ENCODE measurements at places on chromosomes 3 and 15.
A peak's percentile ranks its signal among the peaks of the same experiment; 100 is the strongest.

DNA sequence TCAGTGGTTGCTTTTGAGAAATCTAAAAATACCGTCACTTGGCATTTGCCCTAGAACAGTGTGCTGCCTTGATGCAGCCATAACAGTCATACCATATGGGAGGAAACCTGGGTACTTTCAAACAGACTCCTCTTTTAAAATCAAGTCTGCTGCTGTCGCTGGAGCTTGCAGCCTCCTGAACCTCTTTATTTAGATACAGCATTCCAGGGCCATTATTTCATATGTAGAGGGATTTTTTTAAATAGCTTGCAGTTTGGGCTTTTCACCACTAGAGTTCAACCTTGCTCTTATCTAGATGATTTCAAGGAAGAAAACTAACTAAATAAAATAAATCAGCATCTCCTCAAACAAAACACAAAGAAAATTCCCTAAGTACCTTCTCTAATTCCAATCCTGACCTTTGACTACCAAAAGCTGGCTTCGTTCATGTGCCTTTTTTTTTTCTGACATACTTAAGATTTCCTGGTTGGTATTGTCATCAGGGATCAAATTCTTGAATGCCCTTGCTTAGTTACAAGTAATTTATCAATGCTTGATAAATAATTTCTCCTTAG lies 111.6 kb downstream of the KBTBD8 start:
- peak; percentile 90 for DNase-seq

DNA sequence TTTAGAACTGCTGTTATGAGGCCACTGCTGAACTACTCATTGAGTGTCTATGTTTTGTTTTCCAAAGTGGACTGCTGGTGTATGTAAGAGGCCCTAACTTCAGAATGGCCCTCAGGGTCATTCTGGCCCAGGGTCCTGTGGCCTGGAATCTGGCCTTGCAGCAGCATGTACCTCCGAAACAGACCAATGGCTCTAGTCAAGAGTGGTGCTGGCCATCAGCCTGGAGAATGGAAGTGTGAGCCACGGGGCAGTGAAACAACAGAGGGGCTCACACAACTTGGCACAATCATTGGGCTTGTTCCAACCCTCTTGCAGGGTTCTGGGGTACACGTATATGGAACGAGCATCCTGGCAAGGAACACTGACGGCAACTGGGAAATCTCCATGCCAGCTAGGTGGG lies 40.5 kb downstream of the SCN5A start:
- DNase-seq: no peak

DNA sequence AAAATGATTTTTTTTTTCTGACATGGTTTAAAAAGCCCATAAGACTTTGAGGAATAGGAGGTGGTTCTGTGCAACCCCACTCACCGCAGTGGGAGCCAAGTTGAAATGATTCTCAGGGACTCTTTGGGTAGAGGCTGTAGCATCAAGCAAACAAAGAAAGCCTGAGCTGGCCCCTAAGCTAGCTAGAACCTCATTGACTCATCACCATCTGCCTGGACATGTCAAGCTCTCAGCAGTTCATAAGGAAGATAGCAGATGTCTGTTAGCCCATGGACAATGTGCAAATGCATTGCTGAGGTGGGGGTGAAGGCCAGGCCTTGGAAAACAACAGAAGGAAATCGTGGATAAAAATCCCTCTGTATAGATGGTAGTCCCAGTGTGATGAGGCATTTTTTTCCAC lies 234.8 kb downstream of the NR2F2 start:
- DNase-seq: peak; percentile 4

DNA sequence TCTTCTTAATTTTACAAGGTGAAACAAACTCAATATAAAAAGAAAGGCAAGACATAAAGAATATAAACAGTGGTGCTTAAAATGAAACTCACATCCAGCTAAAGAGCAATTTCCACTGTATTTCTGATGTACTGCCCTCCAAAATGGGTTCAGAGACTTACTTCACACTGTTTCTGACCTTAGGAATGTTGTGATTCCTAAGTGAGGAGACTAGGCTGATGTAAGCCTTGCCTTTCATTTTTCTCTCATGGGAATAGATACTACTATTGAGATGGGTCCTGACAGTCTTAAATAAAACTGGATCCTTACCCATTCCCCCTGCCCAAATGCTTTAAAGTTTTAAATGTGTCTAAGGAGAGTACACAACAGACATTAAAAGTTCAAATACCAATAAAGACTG lies 86.9 kb downstream of the CBLB start:
- DNase-seq: peak; percentile 71

All from choroid plexus epithelial cell (primary cell).